HepG2 (cell line): ENCODE measurements at places on chromosomes 5 and 9. TPM values are rescaled to one million over a fixed set of nuclear protein-coding genes. Genes with fewer than 3 reads are reported as not detected.

The KCTD16 gene
- 0.02 and 0.06 TPM in 2 replicates for total RNA-seq

DNA sequence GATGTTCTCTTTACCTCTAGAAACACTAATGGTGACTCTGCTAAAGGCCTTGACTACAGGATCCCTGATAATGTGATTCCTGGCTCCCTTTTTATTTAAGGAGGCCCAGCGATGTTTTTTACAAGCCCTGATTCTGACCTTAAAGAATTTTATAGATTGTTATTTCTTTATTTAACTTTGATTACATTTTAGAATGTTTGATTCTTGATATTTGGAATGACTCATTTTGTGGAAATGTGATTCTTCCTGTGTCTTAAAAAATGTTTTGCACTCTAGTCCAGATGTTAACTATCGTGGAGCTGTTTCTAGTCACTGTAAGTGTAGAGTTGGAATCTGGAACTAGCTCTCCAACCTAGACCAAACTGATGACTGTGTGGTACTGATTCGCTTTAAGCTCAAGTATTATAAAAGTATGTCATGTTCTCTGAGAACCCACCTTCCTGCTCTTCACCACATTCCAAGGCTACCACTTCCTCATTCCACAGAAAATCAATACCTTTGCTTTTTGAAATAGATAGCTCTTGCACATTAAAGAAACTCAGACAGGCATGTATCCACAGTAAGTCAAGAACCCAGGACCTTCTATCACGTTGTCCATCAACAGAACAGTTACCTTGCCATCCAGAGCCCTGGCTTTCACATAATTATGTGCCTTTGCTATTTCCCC, 65.2 kb downstream of the JMY start:
- peak; percentile 13 for DNase-seq

DNA sequence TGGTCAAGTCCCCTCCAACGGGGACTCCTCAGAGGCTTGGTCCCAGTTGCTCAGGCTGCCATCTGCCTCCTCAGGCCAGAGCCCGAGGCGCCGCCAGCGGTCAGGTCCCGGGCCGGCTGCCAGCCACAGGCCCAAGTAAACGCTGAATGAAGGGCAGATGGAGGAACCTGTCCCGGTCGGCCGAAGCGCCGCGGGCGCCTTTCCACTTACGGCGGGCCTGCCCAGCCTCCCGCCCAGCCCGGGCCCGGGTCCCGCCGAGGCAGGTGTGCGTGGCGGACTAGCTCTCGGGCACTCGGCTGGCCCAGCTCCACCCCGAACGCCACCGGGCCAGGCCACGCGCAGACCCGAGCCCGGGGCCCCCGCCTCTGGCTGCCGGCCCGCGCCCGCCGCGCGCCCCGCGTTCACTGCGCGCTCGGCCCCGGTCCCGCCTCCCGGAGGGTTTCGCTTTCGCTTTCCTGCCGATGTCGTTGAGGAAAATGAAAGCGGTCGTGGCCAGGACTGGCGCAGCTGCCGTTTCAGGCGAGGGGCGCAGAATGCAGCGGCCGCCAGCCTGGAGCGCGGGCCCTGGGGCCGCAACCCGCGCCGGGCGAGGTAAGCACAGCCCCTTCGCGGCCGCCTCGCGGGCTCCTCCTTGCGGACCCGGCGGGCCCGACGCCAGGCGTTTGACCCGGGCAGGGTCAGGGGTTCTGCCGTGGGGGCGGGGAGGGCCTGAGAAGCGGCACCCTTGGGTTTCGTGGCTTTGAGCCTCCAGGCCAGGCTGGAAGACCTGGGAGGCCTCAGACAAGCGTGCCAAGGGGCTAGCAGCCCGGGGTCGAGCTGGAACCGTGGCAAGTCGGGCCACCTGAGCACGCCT, 41.2 kb downstream of the SLC22A5 start:
- DNase-seq = peak; percentile 60

The CLIC3 gene
- 0.34 and 0.51 TPM in 2 replicates for total RNA-seq

GRCh38 chr9:92728831-92729734, 35.5 kb downstream of the BICD2 start:
- peak; percentile 16 for DNase-seq

DNA sequence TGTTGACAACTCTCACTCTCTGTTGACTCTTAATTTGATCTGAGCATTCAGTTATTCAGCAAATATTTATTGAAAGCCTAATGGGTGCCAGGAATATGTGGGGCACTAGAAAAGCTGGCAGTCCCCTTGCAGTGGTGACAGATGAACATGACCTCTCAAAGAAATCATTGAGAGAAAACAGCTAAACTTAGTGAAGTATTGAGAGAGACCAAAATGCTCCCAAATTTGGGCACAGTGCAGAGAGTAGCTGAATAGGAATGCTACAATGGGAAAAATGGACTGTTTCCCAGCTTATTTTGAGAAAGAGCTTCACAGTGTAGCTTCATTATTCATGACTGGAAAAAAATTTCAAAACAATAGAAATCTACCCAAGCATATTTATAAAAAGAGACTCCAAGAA, 257.9 kb downstream of the SGCD start:
- no peak for DNase-seq

The CAMSAP1 gene
- total RNA-seq = 10.2 and 12.4 TPM in 2 replicates

The PCA3 gene
- not detected in 2 replicates for total RNA-seq

- DNase-seq = no peak
These were observed 1.2 kb downstream of the VCAN start for GRCh38 chr5:83472508-83473345.
